ENCODE measurements at places on chromosomes 5 and 9. TPM values are rescaled to one million over a fixed set of nuclear protein-coding genes. Genes with fewer than 3 reads are reported as not detected.

DNA sequence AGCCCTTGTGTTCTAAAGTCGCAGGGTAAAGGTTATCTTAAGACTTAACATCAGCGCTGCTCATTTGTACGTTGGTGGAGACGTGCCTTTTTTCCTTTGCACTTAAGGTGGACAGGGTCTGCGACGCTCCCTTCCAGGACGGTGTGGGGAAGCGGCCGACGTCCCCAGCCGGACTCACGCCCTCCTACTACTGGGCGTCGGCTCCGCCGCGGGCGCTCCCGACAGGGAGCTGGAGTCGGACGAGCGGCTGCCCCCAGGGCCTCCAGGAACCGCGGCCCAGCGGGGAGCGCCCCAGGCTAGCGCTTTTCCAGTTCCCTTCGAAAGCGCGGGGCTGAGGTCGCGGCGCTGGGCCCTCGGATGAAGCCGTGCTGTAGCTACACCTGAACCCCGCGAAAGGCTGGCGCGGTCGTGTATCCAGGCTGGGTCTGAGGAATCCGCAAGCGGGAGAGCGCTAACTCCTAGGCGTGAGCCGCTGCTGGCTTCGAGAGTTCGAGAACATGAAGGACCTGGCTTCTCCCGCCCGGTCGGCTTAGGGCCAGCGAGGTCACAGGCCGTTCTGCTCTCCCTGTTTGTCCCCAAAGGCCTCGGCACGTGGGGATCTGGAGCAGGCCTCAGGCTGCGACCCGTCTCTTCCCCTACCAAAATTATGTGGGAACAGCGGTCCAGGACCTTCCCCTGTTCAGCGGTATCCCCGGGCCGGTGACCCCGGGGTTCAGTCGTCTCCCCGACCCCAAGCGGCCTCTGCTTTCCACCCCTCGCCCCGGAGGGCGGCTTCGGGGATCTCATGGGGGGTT is 3.8 kb upstream of the DMRT3 start:
- DNase-seq = no peak

GRCh38 chr5:32076699-32077695 is 97.1 kb downstream of the GOLPH3 start:
- DNase-seq = peak; percentile 43

- DNase-seq = no peak
Observed at GRCh38 chr5:57035955-57036354, 84.0 kb upstream of the MIER3 start.

DNA sequence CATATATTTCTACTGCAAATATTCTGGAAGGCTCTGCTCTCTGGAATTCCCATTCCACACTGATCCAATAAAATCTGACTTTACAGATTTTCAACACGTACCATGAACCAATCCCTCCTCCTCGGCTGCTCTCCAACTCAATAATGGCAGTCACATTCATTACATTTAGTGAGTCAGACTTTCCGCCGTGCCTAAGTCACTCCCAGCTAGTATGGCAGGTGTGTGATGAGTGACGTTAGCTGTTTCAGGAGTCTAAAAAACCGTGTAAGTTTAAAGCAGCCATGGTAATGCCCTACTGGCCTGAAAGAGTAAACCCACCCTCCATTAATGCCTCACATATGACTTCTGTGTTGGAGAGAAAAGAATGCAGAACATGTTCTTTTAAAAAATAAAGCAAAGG is 3.3 kb downstream of the FBN2 start:
- DNase-seq = no peak

- peak; percentile 20 for DNase-seq
Observed at GRCh38 chr5:134964359-134965270, 3.1 kb upstream of the CATSPER3 start.

DNA sequence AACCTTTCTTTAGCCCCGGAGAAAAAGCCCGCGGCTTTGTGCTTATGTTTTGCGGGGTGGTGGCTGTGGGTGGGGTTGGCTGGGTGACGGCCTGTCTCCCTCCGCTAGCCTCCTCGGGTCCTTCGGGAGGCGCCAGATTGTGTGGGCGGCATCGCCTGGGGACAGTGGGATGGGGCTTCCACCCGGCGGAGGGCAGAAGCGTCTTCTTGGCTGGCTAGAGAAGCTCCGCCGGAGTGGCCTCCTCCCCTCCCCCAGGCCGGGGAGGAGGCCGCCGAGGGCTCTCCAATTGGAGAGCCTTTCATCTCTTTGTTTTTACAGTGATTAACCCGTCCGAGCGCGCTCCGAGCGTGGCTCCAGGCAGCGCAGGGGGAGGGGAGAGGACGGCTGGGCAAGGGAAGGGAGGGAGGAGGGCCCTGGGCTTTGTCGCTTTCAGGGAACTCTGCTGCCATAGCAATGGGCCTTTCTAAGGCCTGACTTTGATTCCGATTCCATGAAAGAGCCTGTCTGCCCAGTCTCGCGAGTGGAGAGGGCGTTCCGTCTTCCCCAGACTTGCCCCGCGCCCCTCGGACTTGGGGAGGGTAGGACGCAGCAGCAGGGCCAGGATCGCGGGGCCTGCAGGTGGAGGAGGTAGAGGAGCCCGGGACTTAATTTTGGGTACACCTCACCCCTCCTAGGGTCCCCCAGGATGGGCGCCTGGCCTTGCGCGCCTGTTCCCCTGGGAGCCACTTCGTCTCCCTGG is 36.7 kb upstream of the TIFAB start:
- DNase-seq = no peak

DNA sequence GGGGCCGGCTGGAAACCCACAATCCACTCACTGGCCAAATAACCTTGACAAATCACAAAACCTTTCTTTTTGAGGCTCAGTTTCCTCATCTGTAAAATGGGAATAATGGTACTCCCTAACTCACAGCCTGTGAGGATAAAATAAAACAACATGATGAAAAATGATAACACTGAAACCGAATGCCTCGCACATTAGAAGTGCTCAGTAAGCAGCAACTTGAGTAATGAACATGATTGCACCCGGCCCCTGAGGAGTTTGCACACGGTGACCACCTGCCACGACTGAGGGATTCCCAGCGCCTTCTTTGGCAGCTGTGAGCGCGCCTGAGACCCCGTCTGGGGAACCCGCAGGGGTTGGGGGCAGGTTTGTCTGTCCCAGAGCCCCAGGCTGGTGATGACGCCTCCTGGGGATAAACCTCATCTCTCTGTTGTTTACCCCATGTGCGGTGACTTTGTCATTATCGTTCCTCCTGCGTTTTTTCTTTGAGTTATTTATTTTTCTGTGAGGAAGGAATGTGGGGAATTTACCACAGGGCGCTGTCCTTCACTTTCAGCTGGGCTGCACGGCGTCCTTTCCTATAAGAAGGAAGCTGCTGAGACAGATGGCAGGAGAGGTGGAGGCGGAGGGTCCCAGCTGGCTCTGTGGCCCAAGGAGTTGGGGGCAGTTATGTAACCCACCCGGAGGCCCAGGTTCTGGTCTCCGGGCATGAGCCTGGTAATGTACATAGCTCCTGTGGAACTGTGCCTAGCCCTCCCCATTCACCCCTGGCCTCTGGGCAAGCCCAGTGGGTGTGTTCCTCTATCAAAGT is 3.0 kb upstream of the SYNPO start:
- no peak for DNase-seq

DNA sequence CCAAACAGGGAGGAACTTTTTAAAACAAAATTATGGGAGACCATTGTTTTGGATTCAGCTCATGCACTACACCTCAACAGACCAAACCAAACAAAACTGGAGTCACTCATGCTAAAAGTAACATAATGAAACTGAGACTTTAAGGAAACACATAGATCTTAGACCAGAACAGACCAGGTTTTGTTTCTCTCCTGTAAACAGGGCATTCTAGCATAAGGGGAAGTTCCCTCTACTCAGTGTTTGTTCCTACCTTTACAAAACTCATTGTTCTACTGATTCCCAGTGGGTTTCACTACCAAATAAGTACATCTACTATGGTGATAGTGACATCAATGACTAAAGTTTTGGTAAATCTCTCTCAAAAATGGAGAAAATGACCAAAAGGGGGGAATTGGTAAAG is 1103.6 kb upstream of the EDIL3 start:
- no peak for DNase-seq

DNA sequence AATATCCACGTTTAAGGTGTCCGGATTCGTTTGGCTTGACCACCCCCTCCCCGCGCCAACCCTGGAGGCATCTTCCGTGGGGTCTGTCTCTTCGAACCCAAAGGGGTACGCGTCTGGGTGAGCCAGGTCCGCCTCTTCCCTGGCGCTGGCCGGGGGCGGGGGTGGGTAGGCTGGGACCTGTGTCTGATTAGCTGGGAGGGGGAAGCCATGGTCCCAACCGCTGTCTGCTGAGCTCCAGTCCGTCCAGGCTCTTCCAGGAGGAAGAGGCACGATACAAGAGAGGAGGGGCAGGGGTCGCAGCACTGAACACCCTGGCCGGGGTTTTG is at the start of gene LVRN:
Gene LVRN (plus strand): TSS at position 237 of the 326 bp plus-strand sequence. CDS start 143 bp downstream, outside the sequence.
- DNase-seq = no peak

DNA sequence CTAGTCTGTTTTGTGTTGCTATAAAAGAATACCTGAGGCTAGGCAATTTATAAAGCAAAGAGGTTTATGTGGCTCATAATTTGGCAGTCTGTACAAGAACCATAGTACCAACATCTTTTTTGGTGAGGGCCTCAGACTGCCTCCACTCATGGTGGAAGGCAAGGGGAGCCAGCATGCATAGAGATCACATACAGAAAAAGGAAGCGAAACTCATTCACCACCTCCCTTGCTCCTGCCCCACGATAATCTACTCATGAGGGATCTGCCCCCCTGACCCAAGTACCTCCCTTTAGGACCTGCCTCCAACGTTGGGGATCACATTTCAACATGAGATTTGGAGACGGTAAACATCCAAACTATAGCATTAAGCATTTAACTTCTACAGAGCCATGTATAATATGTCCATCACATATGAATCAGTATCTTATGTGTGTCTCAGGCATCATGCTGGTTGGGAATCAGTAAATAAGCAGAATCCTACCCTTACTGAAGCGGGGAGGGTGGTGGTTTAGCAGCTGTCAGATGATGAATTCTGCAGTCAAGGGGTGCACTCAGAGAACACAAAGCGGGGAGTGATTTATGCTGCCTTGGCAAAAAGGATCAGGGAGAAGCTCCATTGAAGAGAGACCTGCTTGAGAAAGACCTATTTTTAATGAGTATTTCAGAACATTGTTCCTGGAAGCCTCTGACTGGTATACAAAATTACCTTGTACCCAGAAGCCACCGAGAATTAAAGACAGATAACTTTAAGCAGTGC is 34.8 kb downstream of the HMGXB3 start:
- DNase-seq = no peak

GRCh38 chr9:90814355-90814754 is 12.7 kb downstream of the SYK start:
- DNase-seq = no peak

- no peak for DNase-seq
Observed at GRCh38 chr5:57277085-57277484, 103.2 kb downstream of the GPBP1 start.

DNA sequence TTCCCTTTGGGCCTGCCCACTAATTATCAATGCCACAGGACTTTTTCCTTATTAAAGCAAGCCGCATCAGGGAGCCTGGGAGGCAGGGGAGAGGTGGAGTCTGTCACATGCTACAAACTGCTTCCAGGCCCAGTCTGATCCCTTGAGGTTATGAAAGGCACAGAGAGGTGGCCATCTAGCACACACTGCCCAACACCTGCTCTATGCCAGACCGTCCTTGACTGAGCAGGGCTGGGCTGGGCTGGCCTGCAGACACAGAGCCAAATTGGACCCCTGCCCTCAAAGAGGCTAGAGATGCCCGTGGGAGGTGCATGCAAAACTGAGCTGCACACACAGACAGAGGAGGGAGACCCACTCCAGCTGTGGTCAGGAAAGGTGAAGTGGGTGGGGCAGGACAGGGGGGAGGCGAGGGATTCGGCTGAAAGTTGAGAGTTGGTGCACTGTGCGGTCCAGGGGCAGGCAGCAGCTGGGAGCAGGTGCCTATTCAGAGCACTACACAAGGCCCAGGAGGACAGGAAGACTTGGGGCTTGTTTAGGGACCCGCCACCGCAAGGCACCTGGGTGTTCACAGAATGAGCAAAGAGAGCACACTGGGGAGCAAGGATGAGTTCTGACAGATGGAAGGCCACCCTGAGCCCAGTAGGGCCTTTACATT is 36.4 kb upstream of the TCF7 start:
- DNase-seq = no peak

DNA sequence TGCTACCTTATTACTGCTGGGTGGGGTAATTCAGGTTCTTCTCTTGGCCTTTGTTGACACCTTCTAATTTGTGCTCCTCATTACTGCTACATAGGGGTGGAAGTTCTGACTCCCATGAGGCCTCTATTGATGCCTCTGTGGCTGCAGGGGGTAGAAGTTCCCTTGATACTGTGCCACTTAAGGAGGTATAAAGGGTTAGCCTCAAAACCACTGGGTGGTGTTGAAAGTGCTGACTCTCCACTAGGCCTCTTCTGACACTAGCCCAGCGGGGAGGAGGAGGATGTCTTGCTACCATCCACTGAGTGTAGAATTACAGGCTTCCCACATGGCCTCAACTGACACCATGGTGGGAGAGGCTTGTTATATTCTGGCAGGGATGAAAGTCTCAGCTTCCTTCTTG is 36.7 kb upstream of the CCDC112 start:
- DNase-seq = no peak

GRCh38 chr9:97398999-97399758 is 12.7 kb upstream of the TDRD7 start:
- peak; percentile 58 for DNase-seq

DNA sequence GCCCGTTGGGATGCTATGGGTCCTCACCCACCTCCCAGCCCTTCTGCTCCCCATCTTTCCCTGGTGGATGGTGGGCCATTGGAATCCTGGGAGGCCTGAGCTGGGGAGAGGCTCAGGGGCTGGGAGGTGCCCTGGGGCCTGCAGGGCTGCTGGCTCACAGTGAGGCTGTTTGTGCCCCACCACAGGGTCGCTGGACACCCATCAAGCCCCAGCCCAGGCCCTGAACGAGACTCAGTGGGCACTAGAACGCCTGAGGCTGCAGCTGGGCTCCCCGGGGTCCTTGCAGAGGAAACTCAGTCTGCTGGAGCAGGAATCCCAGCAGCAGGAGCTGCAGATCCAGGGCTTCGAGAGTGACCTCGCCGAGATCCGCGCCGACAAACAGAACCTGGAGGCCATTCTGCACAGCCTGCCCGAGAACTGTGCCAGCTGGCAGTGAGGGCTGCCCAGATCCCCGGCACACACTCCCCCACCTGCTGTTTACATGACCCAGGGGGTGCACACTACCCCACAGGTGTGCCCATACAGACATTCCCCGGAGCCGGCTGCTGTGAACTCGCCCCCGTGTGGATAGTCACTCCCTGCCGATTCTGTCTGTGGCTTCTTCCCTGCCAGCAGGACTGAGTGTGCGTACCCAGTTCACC is 4.9 kb upstream of the AIF1L start:
- DNase-seq = no peak

DNA sequence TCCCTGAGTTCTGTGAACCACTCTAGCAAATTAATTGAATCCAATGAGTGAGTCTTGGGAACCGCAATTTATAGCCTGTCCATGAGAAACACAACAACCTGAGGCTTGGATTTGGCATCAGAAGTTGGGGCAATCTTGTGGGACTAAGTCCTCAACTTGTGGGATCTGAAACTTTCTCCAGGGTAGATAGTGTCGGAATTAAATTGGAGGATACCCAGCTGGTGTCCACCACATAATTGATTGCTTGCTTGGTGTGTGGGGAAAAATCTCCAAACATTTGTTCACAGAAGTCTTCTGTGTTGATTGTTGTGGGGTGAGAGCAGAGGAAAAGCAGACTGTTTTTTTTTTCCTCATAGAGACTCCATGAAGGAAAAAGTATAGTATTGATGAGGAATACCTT is 320.6 kb upstream of the MEF2C start:
- no peak for DNase-seq

APC gene
- total RNA-seq = 44.4 TPM

AK8 gene
- not detected for total RNA-seq

AQP7 gene
- total RNA-seq = not detected

UNC13B gene
- total RNA-seq = 1.4 TPM

ADAMTS19 gene
- total RNA-seq = not detected

GNPDA1 gene
- total RNA-seq = 27.3 TPM

SLC46A2 gene
- total RNA-seq = not detected

FLT4 gene
- 40.6 TPM for total RNA-seq

SLC36A3 gene
- not detected for total RNA-seq

PLPP7 gene
- 0.86 TPM for total RNA-seq
